Spleen (tissue), 13 donors: ENCODE measurements at places on chromosomes 6 and 20.
A peak's percentile ranks its signal among the peaks of the same experiment; 100 is the strongest.

- peak; percentile 96 for DNase-seq
Measured at GRCh38 chr6:6686748-6687601, 98.5 kb downstream of the LY86 start.

DNA sequence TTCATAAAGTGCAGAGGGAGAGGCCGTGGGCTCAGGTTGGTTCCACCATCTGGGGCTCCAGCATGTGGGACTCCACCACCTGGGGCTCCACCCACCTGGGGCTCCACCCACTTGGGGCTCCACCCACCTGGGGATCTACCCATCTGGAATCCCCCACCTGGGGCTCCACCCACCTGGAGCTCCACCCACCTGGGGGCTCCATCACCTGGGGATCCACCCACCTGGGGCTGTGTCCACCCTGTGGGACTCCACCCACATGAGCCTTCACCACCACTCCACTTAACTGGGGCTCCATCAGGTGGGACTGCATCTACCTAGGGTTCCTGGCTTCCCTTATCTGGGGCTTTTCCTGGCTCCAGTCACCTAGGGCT is 226.0 kb upstream of the CDYL start:
- DNase-seq = no peak

GRCh38 chr6:38713812-38714211 is 1.3 kb upstream of the DNAH8 start:
- DNase-seq = no peak

DNA sequence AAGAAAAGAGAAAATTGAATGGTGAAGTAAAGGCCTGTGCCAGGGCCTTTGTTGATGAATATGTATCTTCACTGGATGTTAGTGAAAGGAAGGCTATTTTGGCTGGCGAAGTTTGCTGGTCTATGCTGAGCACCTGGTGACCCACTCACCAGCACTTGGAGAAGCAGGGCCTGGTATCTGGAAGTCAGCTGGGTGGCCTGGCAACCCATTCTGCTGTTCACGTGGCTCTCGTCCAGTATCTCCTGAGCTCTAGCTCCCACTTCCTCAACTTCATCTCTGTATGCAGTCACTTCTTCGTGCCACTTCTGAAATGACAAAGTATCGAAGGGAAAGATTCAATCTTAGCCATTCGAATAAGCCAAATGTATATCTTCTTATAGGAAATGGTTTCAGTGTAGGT is 283.7 kb downstream of the SYNE1 start:
- no peak for DNase-seq

GRCh38 chr20:35514371-35514932 is 15.0 kb downstream of the C20orf173 start:
- DNase-seq = no peak

- peak; percentile 63 for DNase-seq
Measured at GRCh38 chr6:15515226-15515625, 147.6 kb downstream of the DTNBP1 start.

GRCh38 chr6:158205169-158205944 is 37.2 kb downstream of the GTF2H5 start:
- no peak for DNase-seq

DNA sequence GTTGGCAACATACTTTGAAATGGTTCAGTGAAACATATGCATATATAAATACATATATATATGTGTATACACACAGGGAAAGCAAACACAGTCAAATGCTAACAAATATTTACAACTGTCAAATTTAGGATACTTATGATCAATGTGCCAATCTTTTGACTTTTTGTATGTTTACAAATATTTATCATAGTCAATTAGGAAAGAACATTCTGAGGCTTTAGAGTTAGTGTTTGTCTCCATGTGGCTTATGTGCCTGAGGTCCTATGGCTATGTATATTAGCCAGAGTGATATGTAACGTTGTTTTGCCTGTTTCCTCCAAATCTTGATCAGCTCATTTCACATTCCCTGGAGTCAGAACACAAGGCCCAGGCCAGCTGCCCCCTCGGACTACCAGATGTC is 126.5 kb upstream of the MAN1A1 start:
- no peak for DNase-seq

DNA sequence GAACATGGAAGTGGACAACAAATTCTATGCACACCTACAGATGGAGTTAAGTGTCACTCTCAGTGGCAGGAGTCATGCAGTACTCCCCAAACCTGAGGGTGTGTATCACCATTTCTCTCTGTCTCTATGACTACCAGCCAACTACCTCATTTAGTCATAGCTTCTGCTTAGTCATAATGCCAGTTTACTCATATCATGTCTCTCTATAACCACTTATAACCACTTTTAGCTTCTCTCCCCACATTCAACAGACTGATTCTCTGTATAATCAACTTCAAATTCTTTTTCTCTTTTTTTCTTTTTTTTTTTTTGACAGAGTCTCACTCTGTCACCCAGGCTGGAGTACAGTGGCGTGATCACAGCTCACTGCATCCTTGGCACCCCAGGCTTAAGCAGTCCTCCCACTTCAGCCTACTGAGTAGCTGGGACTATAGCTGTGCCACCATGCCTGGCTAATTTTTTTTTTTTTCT is 13.8 kb upstream of the GTF3C6 start:
- DNase-seq = no peak

DNA sequence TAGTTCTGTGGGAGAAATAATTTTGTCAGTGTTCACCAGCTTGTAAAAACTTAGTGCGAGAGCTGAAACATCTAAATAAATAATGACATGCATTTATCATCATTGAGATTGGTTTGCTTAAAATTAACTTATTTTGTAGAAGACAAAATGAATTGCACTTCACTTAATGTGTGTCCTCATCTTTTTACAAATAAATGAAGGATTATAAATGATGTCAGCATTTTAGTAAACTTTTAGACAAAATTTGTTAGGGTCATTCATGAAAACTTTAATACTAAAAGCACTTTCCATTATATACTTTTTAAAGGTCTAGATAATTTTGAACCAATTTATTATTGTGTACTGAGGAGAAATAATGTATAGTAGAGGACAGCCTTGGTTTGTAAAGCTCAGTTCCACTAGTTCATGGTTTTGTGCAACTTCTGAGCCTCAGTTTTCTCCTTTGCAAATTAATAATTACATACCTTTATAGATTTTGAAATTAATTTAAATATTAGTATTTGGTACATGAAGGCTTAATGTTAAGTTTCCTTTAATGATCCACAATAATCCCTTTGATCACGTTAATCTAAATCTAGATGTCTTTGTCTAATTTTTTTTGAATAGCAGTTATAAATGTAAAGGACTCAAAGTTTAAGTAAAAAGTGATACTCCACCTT is 9.2 kb downstream of the LOC128125822 start:
- DNase-seq = no peak

- no peak for DNase-seq
Measured at GRCh38 chr20:43925215-43925614, 10.6 kb downstream of the TOX2 start.

- DNase-seq = no peak
Measured at GRCh38 chr6:39760226-39760952, 31.8 kb upstream of the DAAM2 start.

DNA sequence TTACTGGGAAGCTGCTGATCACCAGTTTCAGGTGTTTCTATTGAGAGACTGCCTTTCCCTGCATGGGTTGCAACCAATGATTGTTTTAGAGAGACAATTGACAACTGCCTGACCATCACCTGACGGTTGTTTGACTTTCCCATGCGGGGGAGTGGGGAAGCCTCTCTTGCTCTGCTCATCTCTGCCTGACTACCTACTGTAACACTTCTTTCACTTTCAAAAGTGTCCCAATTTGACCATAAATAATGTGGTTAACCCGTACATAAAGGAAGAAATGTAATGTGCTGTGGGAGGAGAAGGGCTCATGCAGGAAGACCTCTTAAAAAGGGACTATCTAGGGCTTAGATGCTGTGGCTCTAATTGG is 122.1 kb upstream of the PHACTR1 start:
- DNase-seq = no peak

GRCh38 chr20:59737816-59738215 is 133.5 kb downstream of the PHACTR3 start:
- no peak for DNase-seq

DNA sequence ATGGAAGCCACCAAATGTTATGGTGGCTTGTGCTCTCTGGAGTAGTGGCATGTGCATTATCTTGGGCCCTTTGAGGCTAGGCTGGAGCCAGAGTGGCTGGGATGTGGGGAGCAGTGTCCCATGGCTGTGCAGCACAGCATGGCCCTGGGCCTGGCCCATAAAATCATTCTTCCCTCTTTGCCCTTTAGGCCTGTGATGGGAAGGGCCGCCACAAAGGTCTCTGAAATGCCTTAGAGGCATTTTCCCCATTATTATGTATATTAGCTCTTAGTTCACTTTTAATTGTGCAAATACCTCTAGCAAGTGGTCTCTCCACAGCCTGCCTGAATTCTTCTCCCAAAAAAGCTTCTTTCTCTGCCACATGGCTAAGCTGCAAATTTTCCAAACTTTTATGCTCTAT is 297.3 kb upstream of the IRAK1BP1 start:
- DNase-seq = no peak

DNA sequence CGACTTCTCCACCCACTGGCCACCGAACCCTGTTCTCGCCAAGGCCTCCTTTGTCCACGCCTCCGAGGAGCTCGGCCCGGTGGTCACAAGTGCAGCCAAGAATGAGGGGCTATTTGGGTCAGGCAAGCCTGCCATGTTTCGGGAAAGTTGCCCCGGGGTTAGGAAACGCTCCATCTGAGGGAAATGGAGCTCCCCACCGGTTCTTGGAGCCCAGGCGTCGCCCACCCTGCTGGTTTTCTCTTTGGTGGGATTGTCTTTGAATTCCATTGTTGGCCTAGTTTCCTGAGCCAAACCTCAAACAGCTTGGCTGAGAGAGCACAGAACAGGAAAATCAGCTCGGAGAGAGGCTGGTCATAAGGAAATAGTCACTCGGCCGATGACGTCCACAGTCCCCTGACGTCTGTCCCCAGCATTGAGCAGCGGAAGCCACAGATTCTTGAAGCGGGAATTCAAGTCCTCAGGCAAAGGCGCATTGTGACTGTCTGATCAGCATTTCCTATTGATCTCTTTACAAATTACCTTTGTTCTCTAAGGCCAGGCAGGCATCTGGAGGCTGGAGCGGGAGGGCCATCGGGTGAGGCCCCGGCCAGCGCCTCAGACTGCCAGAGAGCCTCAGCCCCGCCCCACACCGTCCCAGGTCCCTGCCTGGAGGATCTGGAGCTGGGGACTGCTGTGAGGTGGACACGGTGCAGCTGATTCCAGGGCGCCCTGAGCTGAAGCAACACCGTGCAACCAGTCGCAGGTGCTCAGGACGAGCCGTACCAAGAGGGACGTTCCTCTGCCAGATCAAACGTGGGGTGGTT is 138.6 kb downstream of the DLL1 start:
- DNase-seq = peak; percentile 74

GRCh38 chr20:60502881-60503280 is 544.7 kb downstream of the CDH26 start:
- no peak for DNase-seq

DNA sequence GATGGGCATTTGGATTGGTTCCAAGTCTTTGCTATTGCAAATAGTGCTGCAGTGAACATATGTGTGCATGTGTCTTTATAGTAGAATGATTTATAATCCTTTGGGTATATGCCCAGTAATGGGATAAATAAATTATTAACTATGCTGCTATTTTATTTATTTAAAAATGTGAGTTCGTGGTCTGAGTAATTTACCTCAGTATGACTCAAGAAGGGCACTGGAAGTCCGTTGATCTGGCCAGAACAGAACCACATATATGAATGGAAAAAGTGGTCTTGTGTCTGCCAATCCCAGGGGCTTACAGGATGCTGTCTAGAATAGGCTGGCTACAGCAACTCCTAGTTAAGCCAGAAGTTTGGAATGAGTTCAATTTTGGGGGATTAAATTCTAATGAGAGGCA is 27.6 kb upstream of the HLA-C start:
- DNase-seq = no peak

DNA sequence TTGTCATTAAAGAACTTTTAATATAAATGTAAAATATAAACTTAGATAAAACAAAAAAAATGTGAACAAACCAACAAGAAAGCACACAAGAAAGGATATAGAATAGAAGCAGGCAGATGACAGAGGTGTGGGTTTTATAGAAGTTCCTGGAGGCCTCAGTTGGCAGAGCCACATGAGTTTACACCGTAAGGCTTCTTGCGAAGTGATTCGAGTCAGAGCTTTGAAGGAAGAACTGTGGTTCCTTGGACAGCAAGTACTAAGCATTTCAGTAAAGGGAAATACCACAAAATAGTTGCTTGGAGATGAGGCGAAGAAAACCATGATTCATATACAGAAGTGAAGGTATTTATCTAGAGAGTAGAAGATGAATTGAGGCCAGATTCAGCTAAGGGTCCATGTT is 207.9 kb upstream of the EYA4 start:
- DNase-seq = no peak

DNA sequence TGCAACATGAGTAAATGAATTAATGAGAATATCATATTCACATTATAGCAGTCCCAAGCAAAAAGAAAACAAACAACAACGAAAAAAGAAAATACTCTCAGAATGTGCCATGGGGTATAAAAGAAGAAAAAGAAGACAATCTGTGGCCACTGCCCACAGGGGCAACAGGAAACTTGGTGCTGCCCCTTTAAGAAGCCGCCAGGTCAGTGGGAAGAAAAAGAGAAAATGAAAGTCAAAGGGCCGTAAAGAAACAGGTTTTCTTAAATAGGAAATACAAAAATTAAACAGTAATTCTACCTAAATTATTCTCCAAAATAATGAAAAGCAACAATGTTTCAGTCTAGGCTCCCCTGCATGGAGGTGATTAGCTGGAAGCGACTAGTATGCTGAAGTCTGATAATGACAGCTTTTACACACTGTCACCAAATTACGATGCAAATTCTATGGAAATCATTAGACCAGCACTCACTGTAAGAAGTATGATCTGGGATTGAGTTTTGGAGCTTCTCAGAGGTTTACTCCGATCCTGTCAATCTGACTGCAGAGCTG is 23.6 kb downstream of the GMDS start:
- DNase-seq = no peak

GRCh38 chr6:32086661-32087573 is 22.2 kb downstream of the TNXB start:
- no peak for DNase-seq

- DNase-seq = no peak
Measured at GRCh38 chr6:111865909-111866546, 7.2 kb downstream of the FYN start.
